ENCODE measurements at places on chromosomes 5 and 9.

- no peak for DNase-seq
Measured at GRCh38 chr5:157766902-157767301, 23.4 kb downstream of the LSM11 start.

DNA sequence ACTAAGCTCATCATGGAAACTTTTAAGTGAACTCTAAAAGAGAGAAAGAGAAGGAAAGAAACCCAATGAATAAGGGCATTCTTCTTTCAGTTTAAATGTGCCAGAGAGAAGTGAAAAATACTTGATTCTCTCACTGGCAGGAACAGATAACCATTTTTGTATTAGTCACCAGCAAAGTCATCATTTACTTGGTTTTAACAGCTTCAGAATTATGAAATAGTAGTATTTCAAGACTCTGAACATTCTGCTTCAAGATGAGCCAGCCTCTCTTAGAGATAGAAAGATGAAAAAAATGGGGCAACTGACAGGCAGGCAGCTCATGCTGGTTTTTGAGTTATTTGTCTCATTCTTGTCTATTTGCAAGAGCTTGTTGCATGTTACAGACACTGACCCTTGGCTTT is 103.5 kb downstream of the GCNT1 start:
- no peak for DNase-seq

DNA sequence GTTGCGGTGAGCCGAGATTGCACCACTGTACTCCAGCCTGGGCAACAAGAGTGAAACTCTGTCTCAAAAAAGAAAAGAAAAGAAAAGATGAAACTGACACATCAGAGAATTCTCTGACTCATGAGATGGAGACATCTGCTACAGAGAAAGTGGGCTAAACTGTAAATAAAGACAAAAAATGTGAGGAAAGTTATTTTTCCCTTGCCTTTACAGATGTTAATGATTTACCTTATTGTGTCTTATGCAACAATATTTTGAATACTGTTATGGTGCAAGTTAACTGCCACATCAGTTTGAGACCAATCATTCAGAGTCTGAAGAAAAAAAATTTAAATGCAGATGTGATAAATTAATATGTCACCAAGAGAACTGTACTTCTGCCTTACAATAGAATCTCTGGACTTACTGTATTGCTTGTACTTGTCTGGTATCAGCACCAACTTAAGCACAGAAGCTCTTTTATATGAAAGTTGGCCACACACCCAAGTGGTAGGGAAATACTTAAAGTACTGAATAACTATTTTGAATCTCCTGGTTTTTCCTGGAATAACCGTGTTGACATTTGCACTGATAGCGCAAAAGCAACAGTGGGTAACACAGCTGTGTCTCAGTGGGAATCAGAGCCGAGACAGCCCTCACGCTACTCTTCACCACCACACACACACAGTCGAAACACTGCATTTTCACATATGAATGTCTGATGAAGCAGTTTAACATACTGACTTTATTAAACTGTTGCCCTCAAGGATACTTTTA is 169.9 kb downstream of the FANCC start:
- no peak for DNase-seq

- no peak for DNase-seq
Measured at GRCh38 chr5:75200776-75201175, 35.9 kb downstream of the ANKRD31 start.

GRCh38 chr5:121899346-121899745 is 47.7 kb downstream of the FTMT start:
- DNase-seq: no peak

- no peak for DNase-seq
Measured at GRCh38 chr5:159286420-159287035, 23.4 kb downstream of the UBLCP1 start.

Measured in right hindlimb (tissue), 1 donor.